Left lung (tissue), 14 donors: ENCODE measurements at places on chromosomes 4 and X. TPM values are rescaled to one million over a fixed set of nuclear protein-coding genes. Genes with fewer than 3 reads are reported as not detected.
A peak's percentile ranks its signal among the peaks of the same experiment; 100 is the strongest.

GRCh38 chr4:57018980-57019379 lies 40.3 kb downstream of the POLR2B start:
- H3K4me1 ChIP-seq, result peaks cover 9% of the 10 kb centered on the region
- DNase-seq, result no peak
- no peak overlapping the region for H3K27ac ChIP-seq

GRCh38 chr4:119667802-119668201 lies 39.2 kb upstream of the PDE5A start:
- no peak overlapping the region for H3K4me3 ChIP-seq
- no peaks in the 10 kb centered on the region for H3K36me3 ChIP-seq

DNA sequence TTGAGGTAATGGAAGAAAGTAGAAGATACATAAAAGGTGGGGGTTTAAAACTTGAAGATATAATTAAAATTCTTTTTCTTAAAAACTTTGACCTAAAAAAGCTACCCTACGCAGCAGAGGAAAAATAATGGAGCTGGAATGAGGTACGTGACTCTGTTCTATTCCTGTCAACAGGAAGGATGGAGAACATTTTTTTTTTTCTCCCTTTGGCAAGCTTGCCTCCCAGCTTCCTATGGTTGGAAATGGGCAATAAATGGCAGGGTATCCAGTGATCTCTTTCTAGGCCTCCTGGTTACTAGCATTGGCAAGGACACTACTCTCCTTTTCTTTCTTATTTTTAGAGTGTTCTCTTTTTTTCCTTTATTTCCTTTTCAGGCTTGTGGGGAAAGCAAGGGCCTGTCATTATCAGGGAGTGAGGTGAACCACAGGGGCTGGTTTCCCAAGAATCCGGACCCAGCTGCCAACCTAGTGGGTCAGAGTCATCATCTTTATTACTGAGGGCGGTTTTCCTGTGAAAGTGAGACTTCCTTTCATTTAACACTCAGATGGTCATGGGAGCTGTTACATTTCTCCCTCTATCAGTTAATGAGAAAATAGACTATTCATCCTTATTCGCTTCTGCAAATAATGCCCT lies 224.6 kb downstream of the SPRY1 start:
- no peak overlapping the region for H3K4me3 ChIP-seq
- H3K4me1 ChIP-seq, result peaks cover 15% of the 10 kb centered on the region
- peak overlapping the region; percentile 31 for H3K27ac ChIP-seq
- no peaks in the 10 kb centered on the region for H3K36me3 ChIP-seq
- no peak for DNase-seq

- DNase-seq, result no peak
- no peaks in the 10 kb centered on the region for H3K4me1 ChIP-seq
- no peaks in the 10 kb centered on the region for H3K36me3 ChIP-seq
- no peak overlapping the region for H3K27ac ChIP-seq
Observed at GRCh38 chr4:71261633-71262121, 77.1 kb upstream of the SLC4A4 start.

- no peak overlapping the region for H3K27ac ChIP-seq
- H3K4me1 ChIP-seq, result no peaks in the 10 kb centered on the region
- H3K27me3 ChIP-seq, result no peaks in the 10 kb centered on the region
- H3K4me3 ChIP-seq, result no peak overlapping the region
- H3K36me3 ChIP-seq, result no peaks in the 10 kb centered on the region
- no peak for DNase-seq
Observed at GRCh38 chr4:134122903-134123302, 78.7 kb downstream of the PABPC4L start.

GRCh38 chr4:1414831-1415680 lies 8.8 kb upstream of the NKX1-1 start:
- H3K4me3 ChIP-seq, result no peak overlapping the region
- no peak overlapping the region for H3K27ac ChIP-seq
- no peaks in the 10 kb centered on the region for H3K36me3 ChIP-seq
- H3K4me1 ChIP-seq, result no peaks in the 10 kb centered on the region

GRCh38 chr4:42578187-42578586 lies 78.7 kb downstream of the ATP8A1 start:
- no peaks in the 10 kb centered on the region for H3K27me3 ChIP-seq
- H3K27ac ChIP-seq, result no peak overlapping the region
- no peaks in the 10 kb centered on the region for H3K4me1 ChIP-seq
- H3K36me3 ChIP-seq, result no peaks in the 10 kb centered on the region

GRCh38 chr4:77992581-77992980 lies 64.5 kb upstream of the FRAS1 start:
- DNase-seq, result no peak
- H3K36me3 ChIP-seq, result no peaks in the 10 kb centered on the region
- no peaks in the 10 kb centered on the region for H3K4me1 ChIP-seq
- no peak overlapping the region for H3K27ac ChIP-seq

DNA sequence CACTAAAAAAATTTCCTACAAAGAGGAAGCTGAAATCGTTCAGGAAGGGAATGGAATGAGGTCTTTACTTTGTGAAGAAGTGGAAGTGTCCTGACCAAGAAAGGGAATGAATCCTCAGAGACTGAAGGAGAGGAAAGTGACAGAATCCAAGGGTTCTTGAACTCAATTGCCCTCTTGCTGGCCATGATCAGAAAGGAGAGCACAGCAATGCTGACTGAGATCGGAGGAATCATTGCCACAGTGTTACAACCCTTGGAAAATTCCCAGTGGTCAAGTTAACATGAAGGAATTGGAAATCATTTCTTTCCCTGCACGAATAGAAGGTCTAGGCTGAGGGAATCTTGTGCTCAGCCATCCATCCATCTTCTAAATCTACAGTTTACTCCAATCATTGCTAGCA lies 190.0 kb upstream of the NEIL3 start:
- no peaks in the 10 kb centered on the region for H3K4me1 ChIP-seq
- no peak overlapping the region for H3K4me3 ChIP-seq
- no peak overlapping the region for H3K27ac ChIP-seq

The GUCY2F gene
- not detected for total RNA-seq

The OPHN1 gene
- 12.8 TPM for total RNA-seq

The CSAG2 gene
- not detected for total RNA-seq

The MID2 gene
- total RNA-seq, result 17.4 TPM

The PGAM4 gene
- not detected for total RNA-seq

The NFXL1 gene
- 19.0 TPM for total RNA-seq
